ENCODE measurements at places on chromosomes 5 and 9. TPM values are rescaled to one million over a fixed set of nuclear protein-coding genes. Genes with fewer than 3 reads are reported as not detected.

Gene ARL10
- not detected for total RNA-seq

Gene PDE6A
- total RNA-seq, result not detected

Gene PGM5
- 3.0 TPM for total RNA-seq

Gene MYO10
- 28.7 TPM for total RNA-seq

Gene PDLIM4
- 96.0 TPM for total RNA-seq

Gene ARID3C
- not detected for total RNA-seq

Gene FSTL4
- total RNA-seq, result 0.47 TPM

Gene ACOT12
- total RNA-seq, result not detected

Gene LCN12
- not detected for total RNA-seq

Gene SPINK9
- total RNA-seq, result not detected

Gene SYK
- total RNA-seq, result 0.99 TPM

Gene RASEF
- 0.08 TPM for total RNA-seq

Gene TNFSF8
- not detected for total RNA-seq

Gene GLRX
- 27.0 TPM for total RNA-seq

Gene ENTPD2
- not detected for total RNA-seq

Gene FYB1
- total RNA-seq, result 0.04 TPM

Gene ACTBL2
- total RNA-seq, result 6.7 TPM

Gene TIFAB
- not detected for total RNA-seq

Gene AJM1
- 0.21 TPM for total RNA-seq

Gene LEAP2
- total RNA-seq, result 0.08 TPM

Gene AKNA
- total RNA-seq, result 2.3 TPM

Gene SMIM33
- not detected for total RNA-seq

Gene CORO2A
- 2.1 TPM for total RNA-seq

Gene BTNL3
- total RNA-seq, result not detected

Gene CEP72
- 4.8 TPM for total RNA-seq

Gene AQP3
- 15.9 TPM for total RNA-seq

Gene TAF11L10
- total RNA-seq, result not detected

Gene SLC6A3
- not detected for total RNA-seq

Gene ADAMTS19
- total RNA-seq, result 45.1 TPM

Gene LURAP1L
- 10.6 TPM for total RNA-seq

Gene HSPA5
- total RNA-seq, result 66.1 TPM

Gene ENG
- 3.0 TPM for total RNA-seq

Gene GFI1B
- total RNA-seq, result not detected

Gene HAVCR1
- total RNA-seq, result 0.29 TPM

Gene ANKRD18A
- 0.62 TPM for total RNA-seq

Gene PKD2L2
- not detected for total RNA-seq

Gene SHB
- 10.1 TPM for total RNA-seq

Gene GPX3
- 380 TPM for total RNA-seq

Gene ARL14EPL
- total RNA-seq, result not detected

Gene KCNMB1
- total RNA-seq, result not detected

Gene SPINK7
- not detected for total RNA-seq

Gene ZNF300
- total RNA-seq, result 5.7 TPM

Gene B4GALT7
- total RNA-seq, result 35.6 TPM

Gene SH3TC2
- 0.95 TPM for total RNA-seq

Gene NEURL1B
- 1.6 TPM for total RNA-seq

Gene SPINK4
- total RNA-seq, result 4.5 TPM

Gene C1QTNF2
- total RNA-seq, result 2.2 TPM

Gene PLAC8L1
- total RNA-seq, result not detected

Gene SCAI
- total RNA-seq, result 3.9 TPM

Gene INSL6
- total RNA-seq, result not detected

Gene SEMA6A
- 5.0 TPM for total RNA-seq
